ENCODE measurements at places on chromosomes 12 and 14. TPM values are rescaled to one million over a fixed set of nuclear protein-coding genes. Genes with fewer than 3 reads are reported as not detected.

CMKLR1 gene
- polyA plus RNA-seq, result 6.3 TPM

OR10AD1 gene
- polyA plus RNA-seq, result not detected

ASCL1 gene
- 0.02 TPM for polyA plus RNA-seq

BDKRB1 gene
- not detected for polyA plus RNA-seq

GRCh38 chr14:32473464-32473855, 144.4 kb downstream of the AKAP6 start:
- no peaks in the 10 kb centered on the region for H3K27me3 ChIP-seq
- H3K4me3 ChIP-seq, result no peak overlapping the region
- no peaks in the 10 kb centered on the region for H3K4me1 ChIP-seq
- H3K36me3 ChIP-seq, result no peaks in the 10 kb centered on the region
- H3K27ac ChIP-seq, result no peak overlapping the region
- no peak for DNase-seq

GRCh38 chr12:10033783-10034545, 3.5 kb downstream of the CLEC9A start:
- peaks cover 4% of the 10 kb centered on the region for H3K27me3 ChIP-seq
- no peaks in the 10 kb centered on the region for H3K36me3 ChIP-seq
- H3K4me1 ChIP-seq, result no peaks in the 10 kb centered on the region
- no peak for DNase-seq
- no peak overlapping the region for H3K27ac ChIP-seq

GRCh38 chr12:114371250-114371649, 34.7 kb downstream of the TBX5 start:
- no peaks in the 10 kb centered on the region for H3K4me1 ChIP-seq
- no peaks in the 10 kb centered on the region for H3K27me3 ChIP-seq
- DNase-seq, result no peak
- H3K36me3 ChIP-seq, result no peaks in the 10 kb centered on the region
- H3K27ac ChIP-seq, result no peak overlapping the region

DNA sequence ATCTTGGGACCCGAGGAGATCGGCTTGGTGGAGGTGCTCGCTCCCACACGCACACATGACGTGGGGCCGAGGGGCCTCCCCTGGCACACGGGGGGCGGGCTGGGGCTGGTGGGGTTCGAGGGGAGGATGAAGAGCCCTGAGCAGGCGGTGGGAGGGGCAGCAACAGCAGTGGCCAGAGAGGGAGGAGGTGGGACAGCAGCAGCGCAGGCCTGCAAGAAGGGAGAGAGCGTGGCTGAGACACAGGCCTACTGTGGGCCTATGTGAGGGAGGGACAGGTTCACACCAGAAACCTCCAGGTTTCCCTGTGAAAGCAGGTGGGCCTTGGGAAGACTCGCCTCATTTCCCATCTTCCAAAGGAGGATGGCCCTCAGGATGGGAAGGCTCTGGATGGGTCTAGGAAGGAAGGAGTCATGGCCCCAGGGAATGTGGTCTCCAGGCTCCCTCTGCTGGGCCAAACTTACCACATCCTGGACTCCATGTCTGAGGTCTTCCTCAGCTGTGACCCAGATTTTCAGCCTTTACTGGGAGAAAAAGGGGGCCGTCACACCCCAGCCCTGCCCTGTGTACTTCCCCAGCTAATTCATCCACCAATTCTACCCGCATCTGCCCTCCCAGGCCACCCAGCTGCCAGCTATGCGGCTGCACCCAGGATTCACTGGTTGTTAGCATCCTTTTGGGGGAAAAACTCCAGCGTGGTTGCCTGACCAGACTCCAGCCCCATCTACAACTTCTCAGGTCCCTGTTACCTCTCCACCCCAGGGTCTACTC, 2.8 kb downstream of the PIANP start:
- peak; percentile 54 for DNase-seq
- no peak overlapping the region for H3K27ac ChIP-seq
- H3K4me1 ChIP-seq, result peaks cover 44% of the 10 kb centered on the region
- H3K27me3 ChIP-seq, result peaks cover 58% of the 10 kb centered on the region

PTGER2 gene
- polyA plus RNA-seq, result 2.8 TPM

All from spleen (tissue), 13 donors.